ENCODE measurements at places on chromosomes 3 and 15. TPM values are rescaled to one million over a fixed set of nuclear protein-coding genes. Genes with fewer than 3 reads are reported as not detected.

ZNF501 gene
- 6.6 TPM for total RNA-seq

COL7A1 gene
- 5.2 TPM for total RNA-seq

GRAMD2A gene
- total RNA-seq: 2.8 TPM

DNA sequence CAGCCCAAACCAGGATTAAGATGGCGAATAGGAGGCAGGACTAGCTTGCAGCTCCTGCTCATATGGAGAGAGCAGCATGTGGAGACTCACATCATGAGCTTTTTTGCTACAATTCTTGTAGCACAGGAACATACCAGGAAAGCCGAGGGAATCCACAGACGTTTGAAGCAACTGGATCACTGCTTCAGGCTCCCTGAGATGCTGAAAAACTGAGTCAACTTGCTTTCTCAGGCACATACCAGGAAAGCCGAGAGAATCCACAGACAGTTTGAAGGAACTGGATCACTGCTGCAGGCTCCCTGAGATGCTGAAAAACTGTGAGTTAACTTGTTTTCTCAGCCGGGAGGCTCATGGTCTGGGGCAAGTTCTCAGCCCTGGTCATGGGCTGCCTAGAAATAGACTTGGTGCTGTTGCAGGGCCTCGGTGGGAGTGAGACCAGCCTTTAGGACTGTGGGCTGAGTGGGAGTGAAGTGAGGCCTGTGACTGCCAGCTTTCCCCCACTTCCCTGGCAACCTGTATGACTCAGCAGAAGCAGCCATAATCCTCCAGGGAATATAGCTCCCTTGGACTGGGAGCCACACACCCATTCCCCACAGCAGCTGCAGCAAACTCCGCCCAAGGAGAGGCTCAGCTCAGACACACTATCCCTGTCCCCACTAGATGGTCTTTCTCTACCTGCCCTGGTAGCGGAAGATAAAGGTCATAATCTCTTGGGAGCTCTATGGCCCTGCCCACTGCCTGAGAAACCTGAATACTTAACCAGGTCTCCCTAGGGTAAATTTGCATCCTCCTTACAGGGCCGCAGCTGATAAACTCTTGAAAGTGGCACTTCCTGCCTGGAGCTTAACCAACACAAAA, 51.9 kb upstream of the PFN2 start:
- peaks cover 17% of the 10 kb centered on the region for H3K4me1 ChIP-seq
- no peak overlapping the region for H3K4me3 ChIP-seq
- no peaks in the 10 kb centered on the region for H3K27me3 ChIP-seq
- no peak for DNase-seq
- H3K36me3 ChIP-seq: no peaks in the 10 kb centered on the region
- H3K27ac ChIP-seq: peak overlapping the region; percentile 51

GRCh38 chr15:63288342-63288741, 10.9 kb downstream of the APH1B start:
- H3K27me3 ChIP-seq: no peaks in the 10 kb centered on the region
- DNase-seq: no peak
- H3K4me3 ChIP-seq: no peak overlapping the region
- no peaks in the 10 kb centered on the region for H3K4me1 ChIP-seq

GRCh38 chr3:48697952-48698351, 12.2 kb upstream of the NCKIPSD start:
- peaks cover 32% of the 10 kb centered on the region for H3K36me3 ChIP-seq
- H3K4me1 ChIP-seq: peaks cover 43% of the 10 kb centered on the region
- no peak overlapping the region for H3K4me3 ChIP-seq
- DNase-seq: no peak

All from GM23338 (cell line).